ENCODE measurements at places on chromosomes 1 and 21. TPM values are rescaled to one million over a fixed set of nuclear protein-coding genes. Genes with fewer than 3 reads are reported as not detected.

The RCSD1 gene
- 16.6 TPM for total RNA-seq

The NKAIN1 gene
- total RNA-seq = not detected

The CELA3A gene
- not detected for total RNA-seq

The KCNT2 gene
- 25.1 TPM for total RNA-seq

The MATN1 gene
- total RNA-seq = not detected

The TAL1 gene
- 3.6 TPM for total RNA-seq

The CORT gene
- total RNA-seq = not detected

GRCh38 chr1:219826290-219826689 is 102.1 kb downstream of the SLC30A10 start:
- ATAC-seq = no peak

DNA sequence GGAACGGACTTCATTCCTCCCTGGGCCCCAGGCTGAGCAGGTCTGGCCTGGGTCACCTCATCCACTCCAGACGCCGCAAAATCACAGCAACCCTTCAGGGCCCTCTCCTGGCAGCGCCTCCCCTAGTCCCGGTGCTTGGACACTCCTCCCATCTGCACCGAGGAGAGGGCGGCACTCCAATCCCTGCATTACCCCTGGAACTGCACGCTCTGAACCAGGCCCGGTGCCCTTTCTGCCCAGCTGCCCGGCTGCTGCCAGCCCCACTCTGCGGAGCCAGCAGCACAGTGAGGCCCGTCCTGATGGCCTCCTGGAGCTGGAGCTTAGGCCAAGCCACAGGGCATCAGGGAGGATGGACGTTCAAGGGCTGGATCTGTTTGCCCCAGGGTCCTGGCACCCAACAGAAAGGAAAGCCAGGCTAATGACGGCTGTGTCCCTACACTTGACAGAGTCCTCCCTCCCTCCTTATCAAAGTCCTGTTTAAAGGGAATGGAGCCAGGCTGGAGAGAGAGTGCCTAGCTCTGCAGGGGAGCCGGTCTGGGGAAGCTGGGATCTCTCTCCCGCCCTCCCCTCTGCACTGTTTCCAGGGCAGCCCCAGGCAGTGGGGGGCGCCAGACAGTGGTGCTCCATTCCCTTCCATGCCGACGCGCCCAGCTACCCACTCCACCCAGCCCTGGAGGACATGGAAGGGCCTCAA is 12.7 kb downstream of the COL6A2 start:
- peak; percentile 94 for ATAC-seq

GRCh38 chr1:54255026-54255702 is 55.2 kb downstream of the MRPL37 start:
- ATAC-seq = no peak

DNA sequence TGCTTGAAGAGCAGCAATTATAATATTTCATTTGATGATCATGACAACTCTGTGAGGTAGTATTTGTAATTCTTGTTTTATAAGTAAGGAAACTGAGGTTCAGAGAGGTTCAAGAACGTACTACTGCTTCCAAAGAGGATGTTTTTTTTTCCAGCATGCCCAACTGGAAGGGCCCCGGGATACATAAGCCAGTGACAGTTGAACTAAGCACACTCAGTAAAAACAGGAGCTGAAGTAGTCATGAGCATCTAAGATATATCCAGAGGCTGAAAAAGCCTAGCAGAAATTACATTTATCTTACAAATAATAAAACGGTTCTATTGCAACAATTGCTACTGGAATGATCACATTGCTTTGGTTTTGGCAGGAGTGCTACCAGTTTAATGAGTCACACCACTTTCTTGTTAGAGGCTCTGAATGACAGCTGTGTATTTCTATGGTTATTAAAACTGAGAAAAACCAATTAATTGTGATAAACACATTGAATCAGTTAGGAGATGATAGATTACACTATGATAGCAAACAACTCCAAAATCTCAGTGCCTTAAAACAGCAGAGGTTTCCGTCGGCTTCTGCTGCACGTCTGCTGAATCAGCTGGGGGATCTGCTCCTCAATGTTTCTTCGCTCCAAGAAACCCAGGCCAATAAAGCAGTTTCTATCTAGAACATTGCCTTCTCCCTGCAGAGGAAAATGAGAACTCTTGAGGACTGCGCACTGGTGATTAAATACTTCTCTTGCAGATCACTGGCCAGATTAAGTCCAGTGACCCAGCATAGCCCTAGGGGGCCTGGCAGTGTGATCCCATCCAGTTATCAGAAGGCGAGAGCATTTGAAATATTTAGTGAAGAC is 522.7 kb downstream of the PLPP3 start:
- ATAC-seq = peak; percentile 48

DNA sequence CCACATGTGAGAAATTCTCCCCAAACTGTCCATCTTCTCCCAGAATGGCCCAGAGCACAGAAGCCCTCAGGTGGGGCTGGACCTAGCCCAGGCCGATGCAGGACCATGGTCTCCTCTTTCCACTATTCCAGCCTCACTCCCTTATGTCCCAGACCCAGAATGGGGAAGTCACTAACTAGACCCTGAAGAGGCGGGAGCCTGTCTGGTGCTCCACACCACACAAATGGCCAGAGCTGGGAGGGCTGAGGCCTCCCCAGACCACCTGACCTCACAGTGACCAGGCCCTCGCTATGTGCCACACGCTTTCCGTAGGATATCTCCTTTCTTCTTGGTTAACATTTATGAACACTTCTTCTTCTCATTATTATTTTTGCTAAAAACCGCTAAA is 54.9 kb upstream of the EDN2 start:
- ATAC-seq = no peak

- ATAC-seq = no peak
These were observed 335.3 kb downstream of the BRINP2 start for GRCh38 chr1:177505905-177506590.

GRCh38 chr1:222926566-222926965 is 111.7 kb downstream of the DISP1 start:
- ATAC-seq = no peak

GRCh38 chr1:8662380-8663072 is 154.9 kb downstream of the RERE start:
- no peak for ATAC-seq

- ATAC-seq = no peak
These were observed 2.5 kb upstream of the F3 start for GRCh38 chr1:94543893-94544635.

DNA sequence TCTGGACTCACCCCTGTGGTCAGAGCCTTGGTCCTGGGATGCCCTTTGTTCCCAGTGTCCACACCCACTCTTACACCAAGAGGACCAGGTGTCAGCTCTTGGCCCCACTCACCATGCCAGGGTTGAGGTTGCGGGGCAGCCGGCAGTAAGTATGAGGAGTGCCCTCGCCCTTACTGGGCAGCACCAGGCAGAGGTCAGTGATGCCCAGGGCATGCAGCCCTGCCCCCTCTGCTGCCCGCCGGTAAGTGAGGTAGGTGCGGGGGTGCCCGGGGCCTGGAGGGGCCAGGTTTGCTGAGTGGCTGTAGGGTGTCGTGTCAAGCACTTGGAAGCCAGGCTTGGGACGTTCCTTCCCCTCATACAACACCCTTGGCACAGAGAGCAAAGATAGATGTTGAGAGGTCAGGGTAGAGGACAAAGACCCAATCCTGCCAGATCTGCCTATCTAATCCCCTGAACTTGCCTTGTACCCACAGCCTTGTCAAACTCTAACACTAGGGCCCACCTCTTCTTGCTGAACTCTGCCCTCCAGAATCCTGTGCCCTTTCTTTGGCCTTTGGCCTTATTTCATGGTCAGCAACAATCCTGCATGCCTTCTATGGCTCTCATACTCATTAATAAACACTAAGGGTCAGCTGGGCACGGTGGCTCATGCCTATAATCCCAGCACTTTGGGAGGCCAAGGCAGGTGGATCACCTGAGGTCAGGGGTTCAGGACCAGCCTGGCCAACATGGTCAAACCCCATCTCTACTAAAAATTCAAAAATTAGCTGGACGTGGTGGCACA is 3.6 kb downstream of the DENND4B start:
- ATAC-seq = no peak

DNA sequence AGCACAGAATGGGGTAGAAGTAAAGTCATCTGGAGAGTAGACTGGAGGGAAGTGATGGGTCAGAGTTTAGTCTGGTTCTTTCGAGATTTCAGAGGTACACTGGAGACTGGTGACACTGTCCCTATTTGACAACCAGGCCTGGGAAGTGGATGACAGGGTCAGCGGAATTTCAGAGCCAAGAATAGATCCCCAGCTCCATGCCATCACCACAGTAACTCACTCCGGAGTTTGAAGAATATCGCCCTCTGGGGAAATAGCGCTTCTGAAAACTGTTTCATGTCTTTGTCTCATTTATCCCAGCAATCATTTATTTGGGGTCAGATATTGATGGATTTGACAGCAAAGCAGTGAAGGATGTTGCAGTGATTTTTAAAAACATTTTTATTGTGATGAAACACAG is 7.6 kb upstream of the NFASC start:
- no peak for ATAC-seq
